ENCODE measurements at places on chromosomes 2 and 18.
A peak's percentile ranks its signal among the peaks of the same experiment; 100 is the strongest.

- DNase-seq, result no peak
Measured at GRCh38 chr2:3571284-3571683, 3.8 kb upstream of the RPS7 start.

DNA sequence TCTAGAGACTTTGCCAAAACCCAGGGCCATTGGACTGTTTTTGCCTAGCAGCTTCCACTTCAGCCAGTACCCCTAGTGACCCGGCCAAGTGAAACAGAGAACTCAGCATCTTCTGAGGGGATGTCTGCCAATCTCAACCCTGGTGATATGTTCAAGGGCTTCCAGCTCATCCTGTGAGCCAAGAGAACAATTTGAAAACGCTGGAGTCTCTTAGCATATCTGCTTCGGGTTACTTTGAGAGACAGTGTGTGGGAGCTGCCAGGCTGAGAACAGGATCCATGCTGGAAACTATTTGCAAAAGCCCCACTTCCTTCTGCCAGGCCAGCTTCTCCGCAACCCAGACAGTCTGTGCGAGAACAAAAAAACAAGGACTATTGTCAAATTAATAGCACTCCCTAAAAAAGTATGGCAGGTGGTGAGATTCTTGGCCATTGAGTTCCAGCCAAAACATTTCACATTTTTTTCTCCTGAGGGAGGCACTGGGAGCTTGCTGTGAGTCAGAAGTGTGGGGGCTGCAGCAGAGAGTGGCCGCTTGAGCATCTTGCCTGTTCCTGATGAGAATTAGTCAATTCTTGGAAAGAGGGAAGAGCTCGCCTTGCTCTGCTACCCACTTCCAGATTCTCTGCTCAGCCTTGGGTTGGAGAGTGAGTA lies 395.6 kb upstream of the TRIB2 start:
- DNase-seq, result peak; percentile 91

- no peak for DNase-seq
Measured at GRCh38 chr2:74966887-74967286, 8.4 kb downstream of the POLE4 start.

DNA sequence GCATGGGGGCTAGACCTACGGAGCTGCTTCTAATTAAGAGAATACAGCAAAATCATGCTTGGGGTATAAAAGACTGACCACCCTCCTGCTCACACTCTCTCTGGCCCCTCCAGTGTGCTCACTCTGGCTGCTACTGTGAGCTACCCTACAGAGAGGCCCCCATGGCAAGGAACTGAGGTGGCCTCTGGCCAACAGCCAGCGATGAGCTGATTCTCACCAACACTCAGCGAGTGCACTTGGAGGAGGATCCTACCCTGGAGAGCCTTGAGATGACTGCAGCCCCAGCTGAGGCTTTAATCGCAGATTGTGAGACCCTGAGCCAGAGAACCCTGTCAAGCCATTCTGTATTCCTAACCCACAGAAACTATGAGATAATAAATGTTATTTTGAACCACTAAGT lies 88.2 kb downstream of the GFPT1 start:
- no peak for DNase-seq

GRCh38 chr2:218357236-218358177 lies 850 bp downstream of the CATIP start:
- no peak for DNase-seq

DNA sequence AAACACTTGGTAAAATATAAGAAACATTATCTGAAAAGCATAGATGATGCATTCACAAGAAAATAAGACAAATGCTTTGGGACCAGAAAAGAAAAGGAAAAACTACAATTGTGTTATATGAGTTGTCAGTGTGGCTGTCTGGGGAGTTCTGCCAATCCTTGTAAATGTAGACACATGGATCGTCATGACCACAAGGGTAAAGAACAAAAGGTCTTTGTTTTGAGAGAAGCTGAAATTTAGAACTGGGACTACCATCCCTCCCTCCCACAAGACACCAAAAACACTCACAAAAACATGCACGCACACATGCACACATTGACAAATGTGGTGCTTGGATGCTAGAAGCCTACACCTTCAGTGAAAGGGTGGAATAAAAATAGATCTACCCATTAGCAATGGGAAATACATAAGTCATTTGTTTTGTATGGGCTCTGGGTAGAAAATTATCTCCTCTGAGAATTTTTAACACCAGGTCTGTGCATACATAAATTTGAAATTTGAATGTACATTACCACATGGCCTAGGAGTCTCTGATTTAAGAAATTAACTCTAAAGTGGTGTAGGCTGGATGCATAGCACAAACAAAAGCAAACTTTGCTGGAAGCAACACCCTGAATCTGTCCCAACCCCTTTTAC lies 266.2 kb upstream of the SLC39A10 start:
- no peak for DNase-seq

GRCh38 chr18:33579349-33580215 lies 1.6 kb downstream of the ASXL3 start:
- no peak for DNase-seq

DNA sequence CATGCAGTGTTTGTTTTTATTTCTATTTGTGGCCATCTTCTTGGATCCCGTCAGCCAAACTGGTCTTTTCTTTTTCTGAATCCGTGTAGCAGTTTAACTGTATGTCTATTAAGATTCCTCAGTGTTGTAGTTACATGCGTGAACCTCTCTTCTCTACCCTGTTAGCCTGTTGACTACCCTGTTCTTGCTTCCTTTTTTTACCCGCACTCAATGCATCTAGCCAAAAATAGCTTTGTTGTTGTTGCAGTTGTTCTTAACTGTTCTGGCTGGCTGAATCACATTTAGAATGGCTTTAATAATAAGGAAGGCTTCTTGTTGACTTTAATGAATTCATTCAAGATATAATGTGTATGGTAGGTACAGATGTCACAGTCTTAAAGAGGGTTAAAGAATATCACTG lies 137.1 kb downstream of the LCLAT1 start:
- no peak for DNase-seq

- DNase-seq, result no peak
Measured at GRCh38 chr2:160343404-160343803, 143.3 kb upstream of the ITGB6 start.

- DNase-seq, result no peak
Measured at GRCh38 chr2:201058914-201059313, 12.6 kb downstream of the HYCC2 start.

- DNase-seq, result no peak
Measured at GRCh38 chr2:88307817-88308216, 137.7 kb downstream of the THNSL2 start.

DNA sequence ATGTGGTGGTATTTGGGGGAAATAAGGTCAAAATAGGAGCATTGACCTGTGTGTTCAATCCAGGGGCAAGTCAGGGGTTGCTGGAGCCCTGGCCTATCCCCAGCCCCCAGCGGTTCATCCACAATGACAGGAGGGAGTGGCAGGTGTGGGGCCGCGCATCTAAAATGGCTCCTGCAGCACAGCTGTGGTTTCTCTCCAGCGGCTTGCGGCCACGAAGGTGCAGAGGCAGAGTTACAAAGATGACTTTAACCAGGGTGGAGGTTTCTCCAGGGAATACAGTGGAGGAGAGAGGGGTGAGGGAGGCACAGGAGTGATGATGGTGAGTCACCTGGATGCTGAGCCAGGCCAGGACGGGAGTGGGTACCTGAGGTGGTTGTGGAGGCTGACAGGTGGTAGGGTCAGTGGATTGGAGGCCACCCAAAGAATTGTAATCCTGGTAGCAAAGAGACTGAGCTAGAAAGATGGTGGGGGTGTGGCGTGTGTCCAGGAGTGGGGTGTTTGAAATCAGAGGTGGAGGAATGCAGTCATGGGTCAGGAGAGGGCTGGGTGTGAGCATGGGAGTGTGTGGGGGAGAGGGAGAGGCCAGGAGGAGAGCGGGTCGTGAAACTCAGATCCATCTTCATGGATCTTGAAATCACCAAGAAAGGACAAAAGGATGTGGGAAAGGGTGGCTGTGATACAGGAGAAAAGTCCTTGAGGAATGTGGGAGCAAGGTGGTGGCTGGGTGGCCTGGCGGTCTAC lies 83.2 kb downstream of the CTIF start:
- DNase-seq, result no peak

- no peak for DNase-seq
Measured at GRCh38 chr18:79468119-79468789, 72.5 kb downstream of the NFATC1 start.

GRCh38 chr18:23521271-23521670 lies 18.0 kb downstream of the RMC1 start:
- DNase-seq, result no peak

- no peak for DNase-seq
Measured at GRCh38 chr2:38793511-38793910, 15.5 kb downstream of the GEMIN6 start.

DNA sequence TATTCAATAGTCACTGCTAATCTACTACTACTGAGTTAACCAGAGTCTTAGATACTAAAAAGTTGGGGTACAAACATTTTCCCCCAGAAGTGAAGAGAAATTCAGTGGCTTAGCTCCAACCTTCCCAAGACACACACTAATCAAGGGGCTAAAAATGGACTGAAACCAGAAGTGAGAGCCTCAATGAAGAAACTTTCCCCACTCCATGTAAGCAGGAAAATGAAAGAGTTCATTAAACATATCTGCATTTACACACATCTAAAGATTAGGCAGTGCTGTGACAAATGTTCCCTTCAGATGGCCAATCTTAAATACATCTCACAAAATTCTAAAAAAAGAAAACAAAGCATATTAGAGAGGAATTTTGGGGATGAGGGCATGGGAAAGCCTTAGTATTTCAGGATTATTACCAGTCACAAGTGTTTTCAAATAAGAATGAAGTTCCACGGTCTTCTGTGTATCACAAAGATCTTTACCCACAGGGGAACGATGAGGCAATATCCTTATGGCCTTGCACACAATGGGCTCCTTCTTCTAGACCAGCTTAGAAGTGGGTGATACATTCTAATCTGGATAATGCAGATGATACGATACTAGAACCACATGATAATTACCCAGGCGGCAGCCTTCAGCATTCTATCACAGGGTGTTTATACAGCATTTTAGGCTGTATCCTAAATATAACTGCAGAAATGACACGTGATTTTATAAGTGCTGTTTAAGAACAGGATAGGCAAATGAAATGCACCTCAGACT lies 17.1 kb downstream of the ANKRD44 start:
- no peak for DNase-seq

DNA sequence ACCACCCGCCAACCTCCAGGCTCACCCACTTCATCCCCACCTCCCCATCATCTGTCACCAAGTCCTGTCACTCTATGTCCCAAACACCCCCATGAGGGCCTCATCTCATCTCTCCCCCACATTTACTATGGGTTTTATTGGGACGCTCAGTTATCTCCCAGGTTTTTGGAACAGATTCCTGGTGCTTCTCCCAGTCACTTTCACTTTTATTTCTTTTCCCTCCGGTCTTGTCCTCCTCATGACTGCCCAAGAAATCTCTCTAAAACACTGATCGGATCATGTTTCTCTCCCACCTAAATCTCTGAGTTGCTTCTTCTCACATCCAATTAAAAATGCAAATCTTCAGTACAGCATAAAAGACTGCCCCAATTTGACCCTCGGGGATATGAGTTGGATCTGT lies 273.1 kb downstream of the PHLPP1 start:
- DNase-seq, result no peak

GRCh38 chr2:49532702-49533101 lies 378.4 kb upstream of the FSHR start:
- DNase-seq, result no peak

DNA sequence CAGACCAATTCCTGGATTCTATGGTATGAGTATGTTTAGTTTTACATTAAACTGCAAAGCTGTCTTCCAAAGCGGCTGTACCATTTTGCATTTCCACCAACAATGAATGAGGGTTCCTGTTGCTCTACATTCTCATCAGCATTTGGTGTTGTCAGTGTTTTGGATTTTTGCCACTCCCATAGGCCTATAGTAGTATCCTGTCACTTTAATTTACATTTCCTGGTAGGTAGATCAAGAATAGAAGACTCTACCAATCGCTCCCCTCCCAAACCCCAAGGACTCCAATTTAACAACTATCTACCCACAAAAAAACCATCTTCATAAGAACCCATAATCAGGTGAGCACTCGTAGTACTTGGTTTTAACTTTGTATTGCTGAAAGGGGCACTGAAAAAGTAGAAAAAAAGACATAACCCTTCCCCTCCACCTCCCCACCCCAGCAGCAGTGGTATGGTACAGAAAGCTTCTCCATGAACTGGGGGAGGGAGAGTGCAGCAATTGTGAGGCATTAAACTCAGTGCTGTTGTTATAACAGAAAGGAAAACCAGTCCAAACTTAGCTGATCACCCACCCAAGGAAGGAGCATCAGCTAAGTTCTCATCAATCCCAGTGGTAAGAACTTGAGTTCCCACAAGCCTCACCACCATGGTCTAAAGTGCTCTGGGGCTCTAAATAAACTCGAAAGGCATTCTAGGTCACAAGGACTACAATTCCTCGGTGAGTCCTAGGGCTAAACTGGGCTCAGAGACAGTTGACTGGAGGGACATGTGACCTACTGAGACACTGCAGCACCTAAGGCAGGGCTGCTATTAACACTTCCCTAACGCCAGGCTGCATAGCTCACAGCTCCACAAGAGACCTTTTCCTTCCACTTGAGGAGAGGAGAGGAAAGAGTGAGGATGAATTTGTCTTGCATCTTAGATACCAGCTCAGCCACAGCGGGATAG lies 35.5 kb upstream of the CYTIP start:
- DNase-seq, result no peak
